Ovary (tissue), 10 donors: ENCODE measurements at places on chromosomes 11 and 22.

- no peak for DNase-seq
These were observed 866.6 kb downstream of the BRD1 start for GRCh38 chr22:48960980-48961660.

GRCh38 chr11:75507571-75507970 is 18.2 kb downstream of the GDPD5 start:
- DNase-seq: no peak

- DNase-seq: no peak
These were observed 36.8 kb upstream of the TP53I11 start for GRCh38 chr11:44987506-44987905.

- DNase-seq: no peak
These were observed 182.0 kb downstream of the LUZP2 start for GRCh38 chr11:24678703-24679348.

- no peak for DNase-seq
These were observed 97.3 kb downstream of the PDHX start for GRCh38 chr11:35013514-35014233.

DNA sequence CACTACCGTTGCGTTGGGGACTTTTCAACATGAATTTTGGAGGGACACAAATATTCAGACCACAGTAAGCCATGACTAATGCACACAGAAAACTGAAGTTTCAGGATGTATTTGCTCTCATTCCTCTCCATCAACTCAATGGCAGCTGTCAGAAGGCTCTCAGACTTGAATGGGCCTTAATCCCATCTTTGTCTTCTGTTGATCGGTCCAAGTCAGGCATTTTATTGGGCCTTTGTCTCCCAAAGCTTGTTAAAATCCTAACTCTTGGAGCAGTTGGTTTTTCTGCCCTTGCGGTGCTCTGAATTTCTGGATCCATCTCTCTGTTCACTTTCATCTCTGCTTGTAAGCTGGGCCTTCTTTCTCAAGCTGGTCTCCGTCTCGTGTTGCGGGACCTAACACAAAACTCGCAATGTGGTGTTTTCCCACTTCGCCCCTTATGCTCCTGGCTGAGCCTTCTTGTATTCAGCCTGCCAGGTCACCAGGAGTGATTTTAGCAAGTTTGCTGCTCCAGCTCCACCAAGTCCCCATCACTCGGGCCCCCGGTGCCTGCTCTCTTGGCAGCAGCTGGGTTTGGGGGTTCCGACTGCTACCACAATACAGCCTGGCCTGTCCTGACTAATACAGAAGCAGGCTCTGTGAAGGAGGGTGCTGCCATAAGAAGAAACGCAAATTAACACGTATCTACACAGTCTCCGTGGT is 27.0 kb downstream of the TSPAN32 start:
- DNase-seq: no peak
